Esophagus muscularis mucosa (tissue), 4 donors: ENCODE measurements at places on chromosomes 3 and 15. TPM values are rescaled to one million over a fixed set of nuclear protein-coding genes. Genes with fewer than 3 reads are reported as not detected.

DNA sequence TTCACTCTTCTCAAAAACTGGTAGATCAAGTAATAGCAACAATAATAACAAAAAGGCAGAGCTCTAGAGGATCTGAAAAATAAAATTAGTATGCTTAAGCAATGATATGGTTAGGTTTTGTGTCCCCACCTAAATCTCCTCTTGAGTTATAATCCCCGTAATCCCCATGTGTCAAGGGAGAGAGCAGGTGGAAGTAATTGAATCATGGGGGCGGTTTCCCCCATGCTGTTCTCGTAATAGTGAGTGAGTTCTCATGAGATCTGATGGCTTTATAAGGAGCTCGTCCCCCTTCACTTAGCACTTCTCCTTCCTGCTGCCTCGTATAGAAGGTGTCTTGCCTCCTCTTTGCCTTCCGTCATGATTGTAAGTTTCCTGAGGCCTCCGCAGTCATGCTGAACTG lies 60.2 kb upstream of the ABHD2 start:
- DNase-seq, result no peak

DNA sequence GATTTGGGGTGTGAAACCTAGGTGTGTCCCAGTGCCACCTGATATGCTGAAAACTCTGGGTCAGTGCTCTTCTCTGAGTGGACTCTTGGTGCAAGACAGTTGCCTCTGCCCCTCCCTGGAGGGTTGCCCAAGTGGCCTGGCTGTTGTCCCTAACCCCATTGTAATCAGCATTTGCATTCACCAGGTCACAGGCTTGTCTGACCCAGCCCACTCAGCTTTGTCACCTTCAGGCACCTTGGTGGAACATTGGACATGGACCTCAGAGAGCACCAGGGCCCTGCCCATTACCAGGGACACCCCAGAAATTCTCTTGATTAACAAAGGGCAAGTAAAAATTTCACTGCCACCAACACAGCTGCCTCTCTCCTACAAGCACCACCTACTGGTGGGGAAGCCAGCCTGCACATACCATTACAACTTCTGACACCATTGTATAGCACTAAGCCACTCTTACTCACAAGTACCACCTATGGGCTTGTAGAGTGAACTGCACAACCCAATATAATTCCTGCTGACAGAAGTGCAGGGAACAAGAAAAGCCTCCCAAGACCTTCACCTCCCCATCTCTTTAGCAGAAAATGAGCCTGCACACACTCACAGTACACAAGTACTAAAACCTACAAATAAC lies 324.6 kb downstream of the EPHA6 start:
- DNase-seq, result no peak

DNA sequence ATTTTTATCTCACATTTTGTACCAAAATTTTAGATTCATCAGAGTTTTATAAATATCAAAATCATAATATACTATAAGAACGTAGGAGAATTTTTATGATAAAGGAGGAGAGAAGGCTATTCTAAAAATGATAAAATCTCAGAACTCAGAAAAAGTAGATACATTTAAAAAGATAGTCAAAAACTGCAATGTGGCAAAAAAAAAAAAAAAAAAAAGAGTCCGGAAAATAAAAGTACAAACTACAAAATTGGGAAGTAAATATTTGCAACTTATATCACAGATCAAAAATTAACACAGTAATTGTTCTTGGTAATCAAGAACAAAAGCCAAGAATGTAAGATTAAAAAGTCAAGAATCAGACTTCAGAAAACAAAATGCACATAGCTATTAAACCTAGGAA lies 332.1 kb downstream of the MCTP2 start:
- DNase-seq, result no peak

DNA sequence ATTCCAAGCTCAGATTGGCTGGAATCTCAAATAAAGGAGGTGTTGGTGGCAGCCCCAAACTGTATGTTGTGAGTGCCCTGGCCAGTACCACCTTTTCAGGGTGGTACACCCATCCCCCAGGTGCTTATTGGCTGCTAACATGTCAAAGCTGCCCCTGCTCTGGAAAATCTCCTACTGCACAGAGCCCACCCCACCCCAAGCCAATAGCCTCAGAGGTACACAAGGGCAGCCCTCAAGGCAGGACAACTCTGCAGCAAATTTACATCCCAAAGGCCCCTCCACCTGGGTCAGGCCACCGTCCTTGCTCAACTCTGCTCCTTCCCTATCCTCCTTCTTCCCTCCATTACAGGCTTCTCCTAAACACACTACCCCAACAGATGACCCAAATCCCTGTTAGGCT lies 37.1 kb upstream of the LYZL4 start:
- DNase-seq, result peak; percentile 77

DNA sequence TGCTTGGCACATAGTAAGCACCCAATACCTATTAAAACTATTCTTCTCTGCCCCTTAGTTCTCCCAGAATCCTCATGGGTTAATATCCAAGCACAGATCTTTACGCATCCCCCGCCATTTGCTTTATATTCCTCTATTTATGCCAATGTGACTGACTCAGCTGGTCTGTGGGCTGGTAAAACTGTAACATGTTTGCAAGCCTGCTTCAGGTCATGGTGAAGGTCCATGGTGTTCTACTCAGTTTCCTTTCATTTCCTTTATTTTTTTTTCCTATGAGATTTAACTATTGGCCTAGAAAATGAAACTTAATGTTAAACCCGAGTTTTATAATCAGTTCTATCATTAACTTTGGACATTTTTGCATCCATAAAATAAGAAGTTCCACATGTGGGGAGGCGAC lies 47.0 kb downstream of the FRMD4B start:
- no peak for DNase-seq

Gene SHQ1
- 12.4 TPM for total RNA-seq

Gene SLC22A13
- total RNA-seq, result not detected
